ENCODE measurements at places on chromosomes 5 and 9. TPM values are rescaled to one million over a fixed set of nuclear protein-coding genes. Genes with fewer than 3 reads are reported as not detected.

IGFBPL1 gene
- not detected for total RNA-seq

GNPDA1 gene
- total RNA-seq, result 62.3 TPM

AIF1L gene
- total RNA-seq, result 0.45 TPM

ABCA1 gene
- 40.1 TPM for total RNA-seq

PCDHGA7 gene
- total RNA-seq, result 8.4 TPM

LHX3 gene
- not detected for total RNA-seq

PRR16 gene
- total RNA-seq, result 4.4 TPM

TSSK1B gene
- total RNA-seq, result 1.4 TPM
